ENCODE measurements at places on chromosomes 11 and 22.

DNA sequence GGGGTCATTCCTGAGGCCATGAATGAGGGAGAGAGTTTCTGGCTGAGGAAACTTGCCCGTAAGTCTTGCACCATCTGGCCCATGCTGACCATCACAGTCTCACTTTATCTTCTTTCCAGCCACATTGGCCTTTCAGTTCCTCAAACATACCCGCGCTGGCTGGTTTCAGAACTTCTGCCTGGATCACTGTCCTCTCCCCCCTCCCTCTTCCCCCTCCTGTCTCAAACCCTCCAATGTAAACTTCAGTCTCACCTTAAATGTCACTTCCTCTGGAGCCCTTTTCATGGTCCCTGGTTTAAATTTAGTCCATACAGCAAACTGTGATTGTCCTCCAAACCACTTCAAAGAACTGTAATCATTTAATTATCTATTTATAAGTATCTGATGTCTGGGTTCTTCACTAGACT is 3.7 kb upstream of the TMEM109 start:
- DNase-seq, result no peak

DNA sequence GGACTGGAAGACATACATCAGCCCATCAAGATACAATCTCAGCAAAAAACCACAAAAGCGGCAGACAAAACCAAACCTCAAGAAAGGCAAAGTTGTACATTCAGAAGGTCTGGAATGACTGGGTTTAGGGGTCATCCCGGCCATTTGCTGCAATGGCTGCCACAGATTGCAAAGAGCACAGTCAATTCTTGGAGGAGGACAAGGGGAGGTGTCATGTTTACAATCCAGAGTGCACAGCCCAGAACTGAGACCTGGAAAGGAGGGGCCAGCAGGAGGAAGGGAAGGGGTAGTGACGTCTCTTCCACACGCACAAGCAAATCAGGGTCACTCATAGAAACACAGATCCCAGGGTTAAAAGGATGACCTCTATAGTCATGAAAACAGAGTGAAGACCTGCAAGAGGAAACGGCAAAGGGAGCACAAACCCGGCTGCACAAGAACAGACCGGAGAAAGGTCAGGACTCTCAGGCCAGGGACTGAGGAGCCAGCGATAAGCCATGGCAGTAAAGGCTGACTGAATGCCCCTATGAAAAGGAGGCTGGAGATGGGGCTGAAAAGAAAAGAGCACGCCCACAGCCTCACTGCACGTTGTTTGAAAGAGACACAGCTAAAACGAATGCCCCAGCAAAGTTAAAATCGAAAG is 18.2 kb upstream of the MUC5AC start:
- DNase-seq, result no peak

DNA sequence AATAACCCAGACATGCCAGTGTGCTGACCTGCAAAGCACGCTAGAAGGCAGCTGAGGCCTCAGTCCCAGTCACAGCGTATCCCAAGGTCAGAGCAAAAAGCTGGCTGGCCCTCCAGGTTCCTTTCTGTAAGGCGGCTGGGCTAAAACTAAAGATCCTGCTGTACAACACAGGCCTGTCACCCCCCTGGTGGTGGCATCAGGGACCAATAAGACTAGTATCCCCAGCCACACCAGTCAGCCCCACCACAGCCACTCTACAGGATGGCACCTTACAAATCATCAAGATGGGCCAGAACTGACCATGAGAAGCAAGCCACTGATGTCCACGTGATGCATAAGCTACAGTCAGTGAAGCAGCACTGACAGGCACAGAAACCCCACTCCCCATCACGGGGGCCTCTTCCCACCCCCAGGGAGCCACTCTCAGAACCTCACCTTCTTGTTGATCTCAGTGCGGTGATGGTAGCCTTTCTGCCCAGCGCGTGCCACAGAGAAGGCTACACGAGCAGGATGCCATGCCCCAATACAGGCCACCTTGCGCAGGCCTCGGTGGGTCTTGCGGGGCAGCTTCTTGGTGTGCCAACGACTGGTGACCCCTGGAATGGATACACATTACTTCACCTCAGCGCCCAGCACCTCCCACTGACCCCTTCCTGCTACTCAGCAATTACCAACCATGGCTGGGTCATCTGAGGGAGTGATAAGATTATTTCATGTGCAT is 5.0 kb downstream of the RPL3 start:
- no peak for DNase-seq

- no peak for DNase-seq
Measured at GRCh38 chr11:128738942-128739341, 45.1 kb downstream of the FLI1 start.

DNA sequence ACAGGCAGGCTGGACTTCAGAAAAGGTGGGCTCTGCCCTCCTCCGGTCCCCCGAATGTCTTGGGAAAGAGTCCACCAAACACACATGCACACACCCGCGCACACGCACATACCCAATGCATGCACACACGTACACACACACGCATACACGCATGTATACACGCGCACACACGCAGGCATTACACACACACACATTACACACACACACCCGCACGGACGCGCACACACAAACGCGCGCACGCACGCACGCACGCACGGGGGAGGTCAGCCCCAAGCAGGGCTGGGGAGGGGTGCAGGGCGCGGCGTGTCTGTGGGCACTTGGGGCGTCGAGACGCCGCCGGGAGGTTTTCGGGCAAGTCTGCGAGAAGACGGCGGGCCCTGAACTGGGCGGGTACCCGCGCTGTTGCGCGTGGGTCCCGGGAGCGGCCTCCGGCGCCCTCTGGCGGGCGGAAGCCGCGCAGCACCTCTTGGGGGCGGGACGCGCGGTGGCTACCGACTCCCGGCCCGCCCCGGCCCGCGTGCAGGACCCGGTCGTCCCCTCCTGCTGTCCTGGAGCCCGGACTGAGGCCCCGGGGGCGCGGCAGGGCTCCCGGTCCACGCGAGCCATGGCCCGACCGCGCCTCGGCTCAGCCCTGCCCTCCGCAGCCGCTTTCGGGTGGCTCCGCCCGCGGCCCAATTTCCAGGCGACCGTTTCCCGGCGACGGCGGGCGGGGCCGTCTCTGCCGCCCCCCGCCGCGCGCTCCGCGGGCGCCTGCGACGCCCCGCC is 3.6 kb downstream of the SEPTIN5 start:
- DNase-seq, result peak; percentile 62

- DNase-seq, result no peak
Measured at GRCh38 chr11:113444502-113445123, 30.6 kb downstream of the DRD2 start.

DNA sequence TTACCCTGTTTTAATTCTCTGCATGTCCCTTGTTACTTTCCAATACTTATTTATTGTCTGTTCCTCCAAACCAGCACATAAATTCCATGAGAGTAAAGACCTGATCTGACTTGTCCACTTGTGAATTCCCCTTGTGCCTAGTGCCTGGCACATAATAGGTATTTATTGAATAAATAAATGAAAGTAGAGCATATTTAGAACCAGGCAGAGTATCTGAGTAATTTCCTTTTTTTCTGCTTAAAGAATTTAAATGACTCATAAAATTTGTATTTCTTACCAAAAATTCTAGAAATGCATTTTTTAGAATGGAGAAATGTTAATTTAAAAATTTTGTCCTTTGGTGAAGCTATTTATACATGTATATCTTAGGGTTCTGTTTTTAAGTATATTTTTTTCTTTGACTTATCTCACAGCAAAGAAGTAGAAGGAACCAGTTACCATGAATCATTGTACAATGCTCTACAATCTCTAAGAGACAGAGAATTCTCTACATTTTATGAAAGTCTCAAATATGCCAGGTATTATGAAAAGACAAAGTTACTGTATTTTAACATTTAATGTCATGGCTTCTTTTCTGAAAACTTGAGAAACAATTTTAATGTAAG is 96.8 kb downstream of the ATM start:
- no peak for DNase-seq

- DNase-seq, result no peak
Measured at GRCh38 chr22:45127866-45128265, 35.9 kb upstream of the NUP50 start.

GRCh38 chr11:69151836-69152235 is 3.9 kb upstream of the SMIM38 start:
- no peak for DNase-seq

DNA sequence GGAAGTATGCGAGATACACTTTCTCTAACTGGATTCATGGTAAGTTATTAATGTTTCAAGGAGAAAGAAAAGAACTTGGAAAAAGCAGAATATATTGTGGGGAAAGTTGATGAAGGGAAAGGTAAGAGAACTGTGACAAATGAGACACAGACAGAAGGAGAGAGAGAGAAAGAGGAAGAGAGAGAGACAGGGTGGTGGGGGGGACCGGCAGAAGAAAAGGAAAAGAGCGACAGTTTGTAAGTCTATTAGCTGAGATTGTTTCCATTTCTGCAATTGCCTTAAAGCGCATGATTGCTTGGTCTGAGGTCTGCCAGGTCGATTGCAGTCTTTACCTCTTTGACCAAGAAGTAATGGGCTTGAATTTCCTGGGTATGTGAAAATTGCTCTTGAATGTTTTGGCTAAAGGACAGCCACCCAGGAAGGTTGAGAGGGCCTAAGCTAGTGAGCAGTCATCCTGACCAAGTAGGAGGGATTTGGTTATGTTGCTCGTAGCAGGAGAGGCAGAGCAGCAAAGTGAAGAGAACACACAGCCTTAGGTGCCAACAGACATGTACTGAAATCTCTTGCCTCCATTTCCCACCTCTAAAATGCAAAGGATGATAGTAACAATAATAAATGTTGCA is 23.6 kb upstream of the TMA7B start:
- DNase-seq, result no peak

DNA sequence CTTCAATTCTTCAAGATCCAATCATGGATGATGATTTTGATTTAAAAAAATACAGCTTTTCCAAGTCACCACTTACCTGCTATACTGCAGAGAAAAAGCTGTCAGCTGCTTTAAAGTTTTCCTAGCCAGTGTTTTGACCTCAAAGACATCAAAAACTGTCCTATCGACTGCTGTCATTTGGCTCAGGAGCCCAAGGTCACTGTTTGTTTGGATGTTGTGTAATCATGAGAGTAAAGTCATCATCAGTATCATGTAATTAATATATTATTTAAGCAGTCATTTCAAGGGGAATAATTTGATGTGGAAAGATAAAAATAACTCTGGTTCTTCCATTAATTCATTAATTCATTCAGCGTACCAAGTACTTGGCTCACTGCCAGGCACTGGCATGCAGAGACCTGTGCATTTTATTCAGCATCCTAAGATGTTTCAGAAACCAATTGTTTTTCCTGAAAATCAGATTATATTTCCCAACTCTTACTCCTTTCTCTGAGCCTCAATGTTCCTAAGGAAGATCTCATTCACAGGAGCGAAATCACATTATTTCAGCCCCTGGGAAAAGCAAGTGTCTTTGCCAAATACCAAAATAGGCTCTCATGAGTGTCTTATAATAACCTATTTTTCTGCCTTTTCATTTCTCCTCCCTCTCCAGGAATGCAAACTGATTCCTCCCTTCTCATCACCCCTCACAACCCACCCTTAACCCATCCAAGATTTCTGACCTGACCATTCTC is 59.9 kb downstream of the SLC1A2 start:
- no peak for DNase-seq

DNA sequence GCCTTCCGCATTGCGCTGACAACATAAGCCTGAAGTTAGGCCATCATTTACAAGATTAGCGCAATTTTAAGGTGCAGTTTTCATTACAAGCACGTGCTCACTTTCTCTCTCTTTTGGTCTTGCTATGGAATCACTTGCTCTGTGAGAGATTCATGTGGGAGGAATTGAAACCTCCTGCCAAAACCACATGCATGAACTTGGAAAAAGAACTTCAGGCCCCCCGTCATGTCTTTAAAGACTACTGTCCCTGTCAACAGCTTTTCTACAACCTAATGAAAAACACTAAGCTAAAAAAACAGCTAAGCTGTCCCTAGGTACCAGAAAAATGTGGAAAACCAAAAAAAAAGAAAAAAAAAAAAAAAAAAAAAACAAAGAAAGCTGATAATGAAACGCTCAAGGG is 1707.6 kb upstream of the RAG2 start:
- no peak for DNase-seq

Measured in stimulated activated CD8-positive, alpha-beta memory T cell treated with anti-CD3 and anti-CD28 coated beads, Interleukin-4, amount 100 ng/mL, for 1 hour (primary cell).